ENCODE measurements at places on chromosomes 5 and 9. TPM values are rescaled to one million over a fixed set of nuclear protein-coding genes. Genes with fewer than 3 reads are reported as not detected.

DNA sequence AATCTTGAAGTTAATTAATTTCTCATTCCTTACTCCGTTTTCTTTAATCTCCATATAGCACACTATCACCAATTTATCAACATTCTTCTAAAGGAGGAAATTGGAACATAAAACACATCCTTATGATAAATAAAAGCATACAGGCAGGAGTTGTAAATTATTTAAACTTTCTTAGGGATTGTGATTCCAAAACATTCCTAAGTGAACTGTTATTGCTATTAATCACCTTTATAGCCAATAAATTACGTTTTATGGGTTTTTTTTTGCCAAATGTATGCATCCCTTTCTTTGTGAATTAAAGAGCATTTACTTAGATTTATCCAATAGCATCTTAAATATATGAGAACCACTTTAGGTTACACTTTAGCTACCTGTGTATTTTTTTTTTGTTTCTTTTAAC is 55.3 kb downstream of the FBXO4 start:
- no peak overlapping the region for H3K27ac ChIP-seq
- DNase-seq: no peak
- no peaks in the 10 kb centered on the region for H3K4me1 ChIP-seq
- peaks cover 6% of the 10 kb centered on the region for H3K27me3 ChIP-seq
- H3K36me3 ChIP-seq: no peaks in the 10 kb centered on the region
- no peak overlapping the region for H3K4me3 ChIP-seq

DNA sequence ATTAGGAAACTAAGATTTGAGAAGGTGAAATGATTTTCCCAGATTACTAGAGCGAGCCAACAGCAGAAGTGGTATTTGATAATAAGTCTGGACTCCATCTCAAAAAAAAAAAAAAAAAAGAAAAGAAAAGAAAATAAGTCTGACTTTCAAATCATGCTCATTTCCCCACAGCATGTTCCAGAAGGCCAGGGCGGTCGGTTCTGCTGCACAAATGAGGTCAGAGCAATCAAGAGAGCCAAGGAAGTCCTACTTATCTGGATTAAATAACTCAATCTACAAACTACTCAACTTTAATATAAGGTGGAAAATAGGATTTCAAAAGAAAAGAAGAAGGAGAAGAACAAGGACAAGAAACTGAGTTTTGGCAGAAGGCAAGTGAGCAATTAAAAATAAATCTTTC is 130.4 kb upstream of the RASA1 start:
- no peak overlapping the region for H3K27ac ChIP-seq
- DNase-seq: no peak
- no peaks in the 10 kb centered on the region for H3K36me3 ChIP-seq
- H3K27me3 ChIP-seq: no peaks in the 10 kb centered on the region
- H3K4me3 ChIP-seq: no peak overlapping the region
- peaks cover 12% of the 10 kb centered on the region for H3K4me1 ChIP-seq

GRCh38 chr5:171571663-171572062 is 152.2 kb downstream of the FGF18 start:
- H3K27me3 ChIP-seq: peaks cover 25% of the 10 kb centered on the region
- no peak for DNase-seq
- no peaks in the 10 kb centered on the region for H3K4me1 ChIP-seq
- no peak overlapping the region for H3K27ac ChIP-seq

GRCh38 chr5:17398431-17398830 is 99.6 kb upstream of the TAF11L2 start:
- DNase-seq: no peak
- no peaks in the 10 kb centered on the region for H3K36me3 ChIP-seq
- H3K27ac ChIP-seq: no peak overlapping the region
- no peak overlapping the region for H3K4me3 ChIP-seq
- H3K4me1 ChIP-seq: no peaks in the 10 kb centered on the region

GRCh38 chr9:95552255-95552654 is 35.5 kb upstream of the PTCH1 start:
- no peak overlapping the region for H3K27ac ChIP-seq
- no peak overlapping the region for H3K4me3 ChIP-seq
- peaks cover 33% of the 10 kb centered on the region for H3K27me3 ChIP-seq
- H3K4me1 ChIP-seq: peaks cover 11% of the 10 kb centered on the region

DNA sequence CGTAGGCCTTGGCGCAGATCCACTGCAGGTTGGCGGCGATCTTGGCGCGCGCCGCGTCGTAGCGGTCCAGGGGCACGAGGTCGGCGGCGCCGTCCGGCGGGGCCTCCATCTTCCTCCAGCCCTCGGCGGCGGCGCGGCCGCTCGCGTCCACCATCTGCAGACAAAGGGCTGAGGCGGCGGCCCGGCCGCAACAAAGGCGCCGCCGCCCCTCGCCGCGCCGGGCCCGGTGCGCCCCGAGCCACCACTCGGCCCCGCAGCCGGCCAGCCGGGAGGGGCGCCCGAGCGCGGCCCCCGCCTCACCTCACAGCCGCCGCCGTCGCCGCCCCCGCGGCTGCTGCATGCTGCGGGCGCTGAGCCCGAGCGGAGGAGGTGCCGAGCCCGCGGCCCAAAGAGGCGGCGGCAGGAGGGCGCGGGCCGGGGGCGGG is 328 bp downstream of the CAMSAP1 start:
- peak; percentile 42 for DNase-seq
- no peak overlapping the region for H3K27ac ChIP-seq
- peaks cover 42% of the 10 kb centered on the region for H3K36me3 ChIP-seq
- no peaks in the 10 kb centered on the region for H3K27me3 ChIP-seq

DNA sequence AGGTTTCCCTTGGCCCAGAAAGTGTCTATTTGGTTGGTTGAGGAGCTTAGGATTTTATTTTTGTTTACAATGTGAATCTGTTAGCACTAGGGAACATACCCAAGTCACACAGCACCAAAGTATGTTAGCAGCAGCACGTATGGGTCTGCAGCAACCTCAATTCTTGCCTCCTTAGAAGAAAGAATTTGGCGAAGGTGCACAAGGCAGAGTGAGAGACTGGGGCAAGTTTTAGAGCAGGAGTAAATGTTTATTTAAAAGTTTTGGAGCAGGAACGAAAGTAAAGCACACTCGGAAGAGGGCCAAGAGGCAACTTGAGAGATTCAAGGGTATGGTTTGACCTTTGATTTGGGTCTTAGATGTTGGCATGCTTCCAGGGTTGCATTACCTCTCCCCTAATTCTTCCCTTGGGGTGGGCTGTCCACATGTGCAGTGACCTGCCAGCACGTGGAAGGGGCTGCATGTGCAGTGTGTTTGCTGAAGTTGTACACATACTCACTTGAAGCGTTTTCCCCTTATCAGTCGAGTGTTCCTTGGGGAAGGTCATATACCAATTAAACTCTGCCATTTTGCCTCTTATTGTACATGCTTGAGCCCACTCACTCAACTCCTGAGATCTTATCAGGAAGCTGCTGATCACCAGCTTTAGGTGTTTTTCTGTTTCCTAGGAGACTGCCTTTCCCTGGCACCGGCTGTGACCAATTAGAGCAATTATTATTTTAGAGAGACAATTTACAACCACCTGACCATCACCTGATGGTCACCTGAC is 64.9 kb upstream of the SHC3 start:
- DNase-seq: no peak
- no peaks in the 10 kb centered on the region for H3K36me3 ChIP-seq
- no peak overlapping the region for H3K4me3 ChIP-seq
- H3K4me1 ChIP-seq: no peaks in the 10 kb centered on the region

Gene SPOUT1
- total RNA-seq: 91.2 TPM

DNA sequence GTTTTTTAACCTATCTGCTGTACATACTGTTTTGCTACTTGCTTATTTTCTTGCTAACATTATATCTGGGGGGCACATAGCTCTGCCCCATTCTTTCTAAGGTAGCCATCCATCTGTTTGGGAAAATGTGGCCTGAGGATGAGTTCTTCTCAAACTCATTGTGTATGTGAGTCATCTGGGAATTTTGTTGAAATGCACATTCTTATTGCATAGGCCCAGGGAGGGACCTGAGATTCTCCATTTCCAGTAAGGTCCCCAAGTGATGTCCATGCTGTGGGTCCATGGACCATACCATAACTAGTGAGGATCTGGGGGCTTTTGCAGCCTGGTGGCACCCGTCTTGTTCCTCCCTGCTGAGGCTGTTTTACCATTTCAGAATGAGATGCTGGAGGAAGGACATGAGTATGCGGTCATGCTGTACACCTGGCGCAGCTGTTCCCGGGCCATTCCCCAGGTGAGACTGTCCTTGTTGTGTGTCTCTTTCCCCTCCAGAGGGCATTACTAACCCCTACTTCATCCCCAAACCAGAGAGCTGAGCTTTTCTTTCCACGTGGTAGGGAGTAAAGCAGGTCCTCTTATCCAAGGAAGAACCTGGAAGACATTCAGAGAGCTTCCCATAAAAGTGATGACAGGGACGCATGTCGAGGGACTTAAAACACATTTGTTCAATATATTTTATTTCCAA is 28.6 kb downstream of the CYFIP2 start:
- no peak overlapping the region for H3K4me3 ChIP-seq
- peaks cover 52% of the 10 kb centered on the region for H3K4me1 ChIP-seq
- peaks cover 80% of the 10 kb centered on the region for H3K36me3 ChIP-seq
- no peaks in the 10 kb centered on the region for H3K27me3 ChIP-seq
- no peak for DNase-seq

Gene SPIN1
- 32.0 TPM for total RNA-seq

GRCh38 chr5:32254881-32255539 is 57.7 kb downstream of the MTMR12 start:
- no peak for DNase-seq
- no peaks in the 10 kb centered on the region for H3K27me3 ChIP-seq
- peaks cover 25% of the 10 kb centered on the region for H3K36me3 ChIP-seq
- no peak overlapping the region for H3K27ac ChIP-seq

- DNase-seq: no peak
- no peak overlapping the region for H3K4me3 ChIP-seq
These were observed 524.2 kb downstream of the GABRG2 start for GRCh38 chr5:162591724-162592123.

Gene MED10
- 48.5 TPM for total RNA-seq

- no peak for DNase-seq
- no peaks in the 10 kb centered on the region for H3K4me1 ChIP-seq
- no peaks in the 10 kb centered on the region for H3K36me3 ChIP-seq
- H3K4me3 ChIP-seq: no peak overlapping the region
These were observed 34.4 kb upstream of the SLC25A51 start for GRCh38 chr9:37938121-37938891.

DNA sequence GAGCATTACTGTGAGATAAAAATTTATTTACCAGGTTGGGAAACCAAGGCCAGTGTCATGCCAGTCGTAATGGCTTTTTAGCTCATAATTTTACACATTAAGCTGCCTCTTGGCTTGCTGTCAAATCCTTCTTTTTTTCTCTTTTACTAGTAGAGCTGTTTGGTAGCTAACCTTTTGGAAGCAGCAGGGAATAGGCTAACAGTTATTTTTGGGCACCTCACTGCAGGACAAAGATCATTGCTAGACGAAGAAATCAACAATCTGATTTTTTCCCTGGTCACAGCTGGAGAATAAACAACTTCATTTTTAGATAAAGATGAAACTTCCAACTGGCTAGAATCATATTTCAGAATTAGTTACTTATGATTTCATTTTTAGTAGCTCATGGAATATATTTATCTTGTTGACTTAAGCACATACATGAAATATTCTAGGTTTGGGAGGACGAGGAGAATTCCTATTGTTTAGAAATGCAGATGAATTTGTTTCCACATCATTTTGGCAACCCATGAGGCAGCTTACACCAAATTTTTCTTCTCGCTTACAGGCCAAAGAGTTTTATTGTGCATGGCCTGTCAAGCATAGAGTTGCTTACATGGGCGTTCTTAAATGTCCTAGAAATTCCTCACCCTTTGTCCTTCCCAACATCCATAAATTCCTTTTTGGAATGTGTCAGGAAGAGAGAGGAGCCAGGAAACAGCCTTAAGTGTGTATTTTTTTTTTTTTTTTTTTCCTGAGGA is 19.6 kb downstream of the TNC start:
- H3K27ac ChIP-seq: no peak overlapping the region
- no peak overlapping the region for H3K4me3 ChIP-seq
- H3K4me1 ChIP-seq: no peaks in the 10 kb centered on the region
- no peaks in the 10 kb centered on the region for H3K36me3 ChIP-seq

DNA sequence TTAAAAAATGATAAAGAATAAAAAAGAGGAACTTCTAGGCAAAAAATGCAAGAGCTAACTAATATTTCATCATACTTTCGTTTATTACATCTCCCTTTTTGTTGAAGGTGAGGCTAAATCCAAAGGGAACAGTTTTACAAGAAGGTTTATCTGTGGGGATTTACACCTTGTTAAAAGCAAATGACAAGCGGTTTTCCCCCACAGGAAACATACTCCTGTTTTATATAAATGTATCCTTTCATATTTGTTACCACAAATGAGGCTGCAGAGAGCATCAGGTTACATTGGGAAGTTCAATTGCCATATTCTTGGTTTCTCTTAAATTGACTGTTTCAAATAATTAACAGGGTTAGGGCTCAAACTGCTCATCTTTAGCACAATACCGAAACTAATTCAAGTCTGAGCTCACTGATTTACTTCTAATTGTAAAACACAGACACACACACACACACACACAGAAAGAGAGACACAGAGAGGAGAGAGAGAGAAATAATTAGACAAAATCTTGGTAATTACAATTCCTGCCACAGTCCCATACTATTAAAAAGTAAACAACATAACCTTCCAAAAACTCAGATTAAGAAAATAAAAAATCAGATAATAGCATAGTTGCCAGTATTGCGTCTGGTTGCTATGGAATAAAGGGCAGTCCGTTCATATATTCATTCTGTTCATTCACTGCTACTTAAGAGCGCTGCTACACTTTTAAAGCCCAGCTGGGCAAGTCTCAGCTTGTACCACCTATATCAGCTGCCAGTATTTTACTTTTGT is 17.1 kb downstream of the RFX3 start:
- no peaks in the 10 kb centered on the region for H3K27me3 ChIP-seq
- peaks cover 52% of the 10 kb centered on the region for H3K4me1 ChIP-seq
- H3K4me3 ChIP-seq: peak overlapping the region; percentile 14
- H3K36me3 ChIP-seq: peaks cover 24% of the 10 kb centered on the region
- DNase-seq: no peak
- H3K27ac ChIP-seq: peak overlapping the region; percentile 87

- no peak overlapping the region for H3K4me3 ChIP-seq
- no peaks in the 10 kb centered on the region for H3K27me3 ChIP-seq
These were observed 123.5 kb downstream of the SCAMP1 start for GRCh38 chr5:78483809-78484521.

DNA sequence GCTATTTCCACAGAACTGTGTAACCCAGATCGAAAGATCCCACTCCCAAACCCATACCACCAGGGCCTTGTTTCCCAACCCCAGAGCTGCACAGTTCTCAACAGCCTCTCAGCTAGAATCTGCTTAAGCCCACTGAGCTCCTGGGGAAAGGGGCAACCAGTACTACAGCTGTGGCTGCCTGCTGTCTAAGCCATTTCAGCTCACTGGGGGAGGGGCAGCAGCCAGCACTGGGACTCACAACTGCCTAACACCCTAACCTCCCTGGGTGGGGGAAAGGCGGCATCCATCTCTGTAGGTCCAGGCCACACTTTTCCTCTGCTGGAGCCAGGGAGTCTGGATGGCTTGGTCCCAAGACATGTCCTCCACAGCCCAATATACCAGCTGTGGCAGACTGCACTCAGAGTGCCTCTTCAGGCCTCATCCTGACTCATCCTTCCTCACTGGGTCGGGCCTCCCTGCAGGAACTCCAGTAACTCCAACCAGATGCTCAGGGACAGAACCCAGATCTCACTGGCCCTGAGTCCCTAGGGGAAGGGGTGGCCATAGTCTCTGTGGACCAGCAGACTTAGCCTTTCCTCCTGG is 241.4 kb downstream of the HINT1 start:
- H3K4me1 ChIP-seq: no peaks in the 10 kb centered on the region
- no peak overlapping the region for H3K4me3 ChIP-seq
- DNase-seq: no peak
- H3K36me3 ChIP-seq: no peaks in the 10 kb centered on the region
- H3K27me3 ChIP-seq: no peaks in the 10 kb centered on the region
- H3K27ac ChIP-seq: no peak overlapping the region

All from activated CD8-positive, alpha-beta T cell treated with anti-CD3 and anti-CD28 coated beads for 36 hours (primary cell).